ENCODE measurements at places on chromosomes 3 and 15.

GRCh38 chr15:101067660-101068522, 148.7 kb downstream of the LRRK1 start:
- no peak for DNase-seq

- no peak for DNase-seq
Observed at GRCh38 chr3:195838714-195839113, 27.0 kb upstream of the MUC4 start.

GRCh38 chr3:61008998-61009380, 242.3 kb downstream of the FHIT start:
- DNase-seq = peak; percentile 70

DNA sequence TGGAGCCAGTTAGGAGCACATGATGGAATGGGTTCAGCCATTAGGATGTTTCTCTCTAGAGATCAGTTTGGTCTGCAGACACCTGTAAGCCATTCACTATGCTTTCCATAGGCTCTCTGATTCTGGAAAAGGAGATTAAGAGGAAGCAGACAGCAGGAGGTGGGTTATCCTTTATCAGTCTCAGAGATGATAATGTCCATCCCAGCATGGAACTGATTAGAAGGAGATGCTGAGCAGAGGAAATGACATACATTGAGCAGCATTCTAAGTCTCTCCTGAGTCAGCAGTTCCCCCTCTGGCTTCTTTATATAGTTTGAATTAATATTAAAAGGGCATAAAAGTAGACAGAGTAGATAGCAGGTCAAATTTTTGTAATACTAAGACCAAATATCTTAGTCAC, 591.1 kb downstream of the GBE1 start:
- DNase-seq = no peak

DNA sequence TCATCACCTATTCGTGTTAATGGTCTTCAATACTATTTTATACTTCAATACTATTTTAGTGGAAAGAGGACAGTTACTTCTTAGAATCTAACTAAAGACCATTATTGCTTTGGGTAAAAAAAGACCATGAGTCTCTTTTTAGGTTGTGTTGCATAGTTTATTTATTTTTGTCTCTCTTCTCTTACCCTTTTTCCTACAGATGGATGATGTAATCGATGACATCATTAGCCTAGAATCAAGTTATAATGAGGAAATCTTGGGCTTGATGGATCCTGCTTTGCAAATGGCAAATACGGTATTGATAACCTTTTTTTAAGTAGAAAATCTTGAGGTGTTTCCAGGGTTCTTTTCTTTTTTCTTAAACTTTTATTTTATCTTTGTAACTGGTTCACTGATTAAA, 58.5 kb upstream of the SAMMSON start:
- DNase-seq = no peak

GRCh38 chr3:17233398-17233800, 348.6 kb downstream of the PLCL2 start:
- DNase-seq = peak; percentile 73

DNA sequence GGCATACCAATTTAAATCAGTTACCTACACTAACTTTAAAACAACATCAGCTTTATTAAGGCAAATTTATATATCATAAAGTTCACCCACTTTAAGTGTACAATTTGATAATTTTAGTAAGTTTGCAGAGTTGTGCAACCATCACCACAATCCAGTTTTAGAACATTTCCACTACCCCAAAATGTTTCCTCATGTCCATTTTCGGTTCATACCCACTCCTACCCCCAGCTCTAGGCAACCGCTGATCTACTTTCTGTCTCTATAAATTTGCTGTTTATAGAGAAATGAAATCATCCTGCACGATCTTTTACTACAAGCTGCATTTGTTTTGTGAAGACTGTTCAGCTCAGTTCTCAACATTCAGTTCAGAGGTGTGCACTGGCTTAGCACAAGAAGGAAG, 31.5 kb upstream of the FAM81A start:
- DNase-seq = no peak

DNA sequence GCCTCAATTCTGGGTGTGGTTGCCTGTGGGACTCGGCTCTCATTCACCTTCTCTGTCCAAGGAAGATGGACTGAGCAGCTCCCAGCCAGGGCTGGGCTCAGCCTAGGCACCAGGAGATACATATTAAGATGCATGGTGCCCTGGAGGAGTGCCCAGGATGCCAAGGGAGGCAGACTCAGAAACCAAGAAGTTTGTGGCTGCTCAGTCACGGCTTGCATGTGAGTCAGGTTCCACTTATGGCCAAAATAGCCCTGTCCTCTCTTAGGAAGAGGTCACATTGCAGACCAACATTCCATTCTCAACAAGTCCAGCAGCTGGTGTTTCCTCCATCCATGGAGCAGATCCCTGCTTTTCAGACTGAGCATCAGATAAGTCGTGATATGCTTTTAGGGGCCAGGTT, 21.8 kb downstream of the CDCP1 start:
- no peak for DNase-seq

- DNase-seq = no peak
Observed at GRCh38 chr3:194773771-194774455, 88.2 kb downstream of the FAM43A start.

- peak; percentile 9 for DNase-seq
Observed at GRCh38 chr3:46462111-46462510, 2.6 kb downstream of the LTF start.
